Hindlimb muscle (tissue), 1 donor: ENCODE measurements at places on chromosomes 7 and 10. TPM values are rescaled to one million over a fixed set of nuclear protein-coding genes. Genes with fewer than 3 reads are reported as not detected.

The WEE2 gene
- polyA plus RNA-seq = 0.22 TPM

The MYOZ1 gene
- polyA plus RNA-seq = 768 TPM

The LRRC18 gene
- 0.12 TPM for polyA plus RNA-seq

The C7orf57 gene
- polyA plus RNA-seq = not detected

The GRM8 gene
- 1.1 TPM for polyA plus RNA-seq

DNA sequence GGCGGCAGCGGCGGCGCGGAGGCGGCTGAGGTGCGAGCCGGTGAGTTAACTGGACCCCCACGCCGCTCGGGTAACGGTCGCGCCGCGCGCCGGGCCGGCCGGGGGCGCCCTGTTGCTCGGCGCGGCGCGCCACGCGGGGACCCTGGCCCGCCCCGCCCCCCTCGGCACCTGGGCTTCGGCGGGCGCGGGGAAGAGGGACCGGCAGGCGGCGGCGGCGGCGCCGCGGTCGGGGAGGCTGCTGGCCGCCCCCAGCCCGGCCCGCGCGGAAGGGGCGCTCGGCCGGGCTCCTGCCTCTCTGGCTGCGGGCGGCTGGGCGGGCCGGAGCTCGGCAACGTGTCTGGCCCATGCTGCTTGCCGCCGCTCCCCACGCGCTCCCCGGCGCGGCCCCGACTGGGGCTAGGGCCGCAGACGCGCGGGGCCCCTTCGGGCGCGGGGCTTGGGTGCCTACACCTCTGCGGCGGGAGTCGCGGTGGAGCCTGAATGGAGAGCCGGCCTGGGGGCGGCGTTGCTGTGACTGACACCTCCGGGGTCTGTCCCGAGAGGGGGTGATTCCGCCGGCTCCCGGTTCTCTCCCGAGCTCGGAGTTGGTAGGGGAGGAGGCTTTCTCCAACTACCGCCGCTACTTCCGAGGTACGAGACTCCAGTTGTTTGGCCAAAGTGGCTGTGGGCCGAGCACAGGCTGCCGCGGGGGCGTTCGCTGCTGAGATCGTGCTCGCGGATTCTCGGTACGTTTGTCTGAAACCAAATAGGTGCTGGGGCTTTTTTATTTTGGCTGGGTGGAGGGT is 494 bp downstream of the PALS2 start:
- DNase-seq = peak; percentile 34

- DNase-seq = no peak
Observed at GRCh38 chr10:67723601-67724000, 27.6 kb upstream of the CTNNA3 start.

- no peak for DNase-seq
Observed at GRCh38 chr10:60448246-60448645, 58.6 kb upstream of the ANK3 start.

DNA sequence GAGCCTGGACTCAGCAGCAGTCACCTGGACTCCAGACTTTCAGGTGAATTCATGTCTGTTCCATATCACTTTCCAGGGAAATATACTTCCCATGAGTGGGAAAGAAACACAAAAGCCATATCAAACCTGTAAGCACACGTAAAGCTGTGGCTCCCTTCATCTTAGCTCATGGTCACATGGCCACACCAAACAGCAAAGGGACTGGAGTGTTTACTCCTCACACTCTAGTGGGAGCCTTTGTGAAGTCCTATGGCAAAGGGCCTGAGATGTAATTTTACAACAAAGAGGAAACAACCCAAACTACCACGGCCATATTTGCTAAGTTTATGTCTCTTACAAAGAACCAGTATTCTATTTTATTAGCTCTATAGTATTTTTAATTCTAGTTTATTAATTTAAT is 16.3 kb downstream of the SFTPA1 start:
- no peak for DNase-seq

- no peak for DNase-seq
Observed at GRCh38 chr10:79158004-79158340, 89.2 kb downstream of the ZMIZ1 start.

GRCh38 chr10:88333248-88333630 is 249.9 kb downstream of the RNLS start:
- DNase-seq = no peak

- DNase-seq = no peak
Observed at GRCh38 chr10:9362721-9363120, 1308.2 kb downstream of the GATA3 start.

DNA sequence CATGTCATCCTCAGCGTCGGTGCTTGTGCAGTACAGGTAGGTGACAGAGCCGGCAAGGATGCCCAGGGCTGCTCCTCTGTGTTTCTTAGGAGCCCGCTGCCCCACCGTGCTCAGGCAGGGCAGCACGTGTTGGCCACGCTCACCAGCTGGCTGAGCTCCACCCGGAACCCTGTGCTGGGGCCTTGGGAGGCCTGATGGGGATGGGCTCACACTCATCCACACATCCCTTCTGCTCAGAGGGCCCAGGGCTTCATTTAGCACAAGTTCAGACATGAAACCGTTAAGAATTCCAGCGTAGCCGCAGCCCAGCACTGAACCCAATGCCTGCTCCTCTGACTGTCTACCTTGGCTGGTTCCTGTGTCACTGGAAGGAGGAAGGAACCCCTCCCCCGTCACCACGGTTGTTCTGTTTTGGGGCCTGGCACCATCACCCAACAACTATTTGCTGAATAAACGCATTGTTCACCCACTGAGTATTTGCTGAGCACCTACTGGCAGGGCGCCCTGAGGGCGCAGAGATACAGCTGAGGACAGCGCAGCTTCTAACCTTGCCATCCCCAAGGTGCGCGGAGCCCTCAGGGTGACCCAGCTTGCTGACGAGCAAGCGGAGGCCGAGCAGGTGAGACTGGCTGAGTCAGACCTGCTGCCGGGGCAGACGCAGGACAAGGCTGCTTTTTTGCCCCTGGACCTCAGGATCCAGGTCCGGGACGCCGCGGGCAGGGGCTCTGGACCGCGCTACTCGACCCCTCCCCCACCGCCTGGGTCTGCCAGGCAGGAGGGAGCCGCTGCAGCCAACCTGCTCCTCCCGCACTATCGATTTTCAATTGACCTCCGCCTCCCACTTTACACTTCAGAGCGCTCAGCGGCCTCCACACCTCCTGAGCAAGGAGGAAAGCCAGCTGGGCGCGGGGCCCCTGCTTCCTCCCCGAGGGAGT is 50.6 kb upstream of the RET start:
- no peak for DNase-seq
